ENCODE measurements at places on chromosomes 6 and 20.

- DNase-seq, result peak; percentile 51
Observed at GRCh38 chr6:135922174-135922573, 70.7 kb downstream of the PDE7B start.

DNA sequence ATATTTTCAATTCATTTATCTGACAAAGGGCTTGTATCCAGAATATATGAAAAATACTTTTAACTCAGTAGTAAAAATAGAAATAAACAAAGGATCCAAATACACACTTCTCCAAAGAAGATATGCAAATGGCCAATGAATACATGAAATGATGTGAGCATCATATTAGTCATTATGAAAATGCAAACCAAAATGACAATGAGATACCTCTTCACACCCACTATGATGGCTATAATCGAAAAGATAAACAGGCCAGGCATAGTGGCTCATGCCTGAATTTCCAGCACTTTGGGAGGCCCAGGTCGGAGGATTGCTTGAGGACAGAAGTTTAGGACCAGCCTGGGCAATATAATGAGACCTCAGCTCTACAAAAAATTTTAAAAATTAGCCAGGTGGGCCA, 33.8 kb upstream of the SMAP1 start:
- no peak for DNase-seq

DNA sequence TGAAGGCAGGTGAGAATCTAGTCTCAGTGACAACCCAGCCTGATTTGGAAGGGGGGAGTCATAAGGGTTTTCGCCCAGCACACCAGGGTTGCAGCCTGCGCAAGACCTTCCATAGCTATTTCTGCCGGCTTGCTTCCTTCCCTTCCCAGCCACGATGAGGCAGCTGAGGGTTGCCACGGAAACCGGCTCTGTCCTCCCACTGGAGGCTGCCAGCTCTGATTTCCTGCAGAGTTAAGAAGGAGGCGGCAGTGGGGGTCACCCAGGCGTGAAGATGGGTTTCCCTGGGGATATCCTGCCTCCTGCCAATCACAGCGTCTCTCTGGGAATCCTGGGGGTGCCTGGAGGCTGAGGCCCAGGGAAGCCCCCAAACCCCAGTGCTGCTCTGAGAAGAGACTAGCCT, 23.1 kb upstream of the KCNB1 start:
- peak; percentile 22 for DNase-seq

- DNase-seq, result no peak
Observed at GRCh38 chr6:156910938-156911337, 133.8 kb downstream of the ARID1B start.
